ENCODE measurements at places on chromosomes 3 and 15. TPM values are rescaled to one million over a fixed set of nuclear protein-coding genes. Genes with fewer than 3 reads are reported as not detected.

The KNSTRN gene
- polyA plus RNA-seq = 46.4 TPM

The TGM5 gene
- not detected for polyA plus RNA-seq

The DNAH12 gene
- 3.0 TPM for polyA plus RNA-seq

The SGO1 gene
- polyA plus RNA-seq = 14.1 TPM

The PLA1A gene
- polyA plus RNA-seq = 7.3 TPM

The ARNT2 gene
- polyA plus RNA-seq = 60.8 TPM

The PLCH1 gene
- polyA plus RNA-seq = 13.6 TPM

The WDR49 gene
- 2.0 TPM for polyA plus RNA-seq

The CLDN11 gene
- polyA plus RNA-seq = 192 TPM

The IDH2 gene
- polyA plus RNA-seq = 185 TPM

The CPN2 gene
- polyA plus RNA-seq = 0.80 TPM

The BFSP2 gene
- polyA plus RNA-seq = 0.33 TPM

The FAM81A gene
- polyA plus RNA-seq = 30.7 TPM

The CEMIP gene
- polyA plus RNA-seq = 6.7 TPM

The GPR62 gene
- 0.48 TPM for polyA plus RNA-seq

The ANKRD63 gene
- polyA plus RNA-seq = 0.17 TPM

The EBLN2 gene
- polyA plus RNA-seq = 7.7 TPM

The ATP13A5 gene
- 0.22 TPM for polyA plus RNA-seq

The DPPA2 gene
- polyA plus RNA-seq = 1.0 TPM

The GOLGA8G gene
- polyA plus RNA-seq = 0.08 TPM

The UPK1B gene
- 10.4 TPM for polyA plus RNA-seq
